Stimulated activated CD4-positive, alpha-beta T cell treated with anti-CD3 and anti-CD28 coated beads, Interleukin-1b, Interleukin-23, amount 100 ng/mL, for 4 hours (primary cell): ENCODE measurements at places on chromosomes 2 and 18.
A peak's percentile ranks its signal among the peaks of the same experiment; 100 is the strongest.

- DNase-seq = no peak
These were observed 100.9 kb downstream of the DPP10 start for GRCh38 chr2:114543236-114543766.

- no peak for DNase-seq
These were observed 159.7 kb downstream of the MYCN start for GRCh38 chr2:16100006-16100405.

- DNase-seq = no peak
These were observed 18.7 kb downstream of the SH3BP4 start for GRCh38 chr2:234970477-234970882.

DNA sequence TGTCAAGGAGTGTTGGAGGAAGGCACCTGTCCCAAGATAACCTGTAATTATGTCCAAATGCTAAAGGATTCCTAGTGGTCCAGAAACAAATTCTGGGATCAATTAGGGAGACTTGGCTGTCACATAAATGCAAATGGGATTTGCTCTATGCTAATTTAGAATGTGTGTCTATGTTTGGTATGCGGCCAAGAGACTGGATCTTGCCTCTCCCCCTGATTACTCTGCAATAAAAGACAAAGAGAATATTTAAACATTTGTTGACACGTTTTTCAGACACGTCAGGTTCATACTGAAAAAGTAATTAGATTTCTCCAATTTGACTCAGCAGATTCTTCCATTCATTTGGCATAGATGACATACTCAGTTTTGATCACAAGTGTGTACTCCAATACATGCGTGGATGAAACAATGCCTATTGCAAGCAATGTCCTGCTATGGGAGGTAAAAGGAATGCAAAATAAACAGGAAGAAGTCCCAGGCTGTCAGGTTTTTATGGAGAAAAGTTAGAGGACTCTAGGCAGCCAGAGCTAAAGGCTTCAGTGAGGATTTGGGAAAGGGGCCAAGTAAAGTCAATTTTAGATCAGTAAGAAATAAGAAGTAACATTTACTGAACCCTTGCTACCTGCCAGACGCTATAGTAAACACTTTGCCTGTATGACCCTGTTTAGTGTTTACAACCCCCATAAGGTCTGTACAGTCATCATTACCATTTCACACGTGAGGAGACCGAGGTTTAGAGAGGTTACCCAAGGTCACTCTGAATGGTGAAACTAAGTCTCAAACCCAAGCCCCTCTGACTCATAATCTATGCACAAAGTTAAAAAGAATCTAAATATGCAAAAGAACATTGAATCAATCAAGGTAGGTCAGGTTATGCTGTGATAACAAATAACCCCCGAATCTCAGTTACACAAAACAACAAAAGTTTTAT, 7.8 kb downstream of the ANTXR1 start:
- no peak for DNase-seq

DNA sequence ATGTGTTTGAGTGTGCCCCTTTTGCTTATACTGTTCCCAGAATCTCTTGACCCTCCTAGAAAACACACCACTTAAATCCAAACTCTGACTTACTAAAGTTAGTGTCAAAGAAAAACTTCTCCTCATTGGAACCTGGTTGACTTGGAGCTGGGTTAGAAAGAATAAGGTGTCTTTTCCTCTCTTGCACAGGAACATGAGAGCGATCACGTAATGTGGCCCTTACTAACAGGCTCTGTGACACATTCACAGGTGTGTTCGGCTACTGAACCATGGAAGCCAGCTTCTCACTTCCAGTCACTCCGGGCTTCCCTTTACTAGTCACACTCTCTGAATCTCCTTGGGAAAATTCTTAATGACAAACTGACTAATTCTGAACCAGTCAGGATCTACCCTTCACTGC, 5.4 kb upstream of the POU3F3 start:
- DNase-seq = no peak

DNA sequence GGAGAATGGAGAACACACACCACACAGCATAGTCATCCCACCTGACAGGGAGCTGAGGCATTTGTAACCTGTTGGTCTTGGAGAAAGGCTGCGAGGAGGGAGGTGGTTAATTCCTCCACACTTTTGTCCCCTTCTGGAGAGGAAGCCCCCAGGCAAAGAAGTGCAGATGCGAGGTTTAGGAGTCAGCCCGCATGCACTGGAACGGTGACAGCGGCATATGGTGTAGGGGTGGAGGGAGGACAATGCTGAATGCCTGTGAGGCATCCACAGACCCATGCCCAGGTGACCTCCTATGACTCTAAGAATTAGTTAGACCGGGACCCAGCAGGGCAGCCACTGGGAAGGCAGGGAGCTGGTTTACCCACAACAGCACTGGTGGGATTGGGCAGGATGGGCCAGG, 12.2 kb downstream of the SPATA3 start:
- DNase-seq = no peak

- DNase-seq = no peak
These were observed 253.0 kb upstream of the HNRNPA3 start for GRCh38 chr2:176959614-176960013.

DNA sequence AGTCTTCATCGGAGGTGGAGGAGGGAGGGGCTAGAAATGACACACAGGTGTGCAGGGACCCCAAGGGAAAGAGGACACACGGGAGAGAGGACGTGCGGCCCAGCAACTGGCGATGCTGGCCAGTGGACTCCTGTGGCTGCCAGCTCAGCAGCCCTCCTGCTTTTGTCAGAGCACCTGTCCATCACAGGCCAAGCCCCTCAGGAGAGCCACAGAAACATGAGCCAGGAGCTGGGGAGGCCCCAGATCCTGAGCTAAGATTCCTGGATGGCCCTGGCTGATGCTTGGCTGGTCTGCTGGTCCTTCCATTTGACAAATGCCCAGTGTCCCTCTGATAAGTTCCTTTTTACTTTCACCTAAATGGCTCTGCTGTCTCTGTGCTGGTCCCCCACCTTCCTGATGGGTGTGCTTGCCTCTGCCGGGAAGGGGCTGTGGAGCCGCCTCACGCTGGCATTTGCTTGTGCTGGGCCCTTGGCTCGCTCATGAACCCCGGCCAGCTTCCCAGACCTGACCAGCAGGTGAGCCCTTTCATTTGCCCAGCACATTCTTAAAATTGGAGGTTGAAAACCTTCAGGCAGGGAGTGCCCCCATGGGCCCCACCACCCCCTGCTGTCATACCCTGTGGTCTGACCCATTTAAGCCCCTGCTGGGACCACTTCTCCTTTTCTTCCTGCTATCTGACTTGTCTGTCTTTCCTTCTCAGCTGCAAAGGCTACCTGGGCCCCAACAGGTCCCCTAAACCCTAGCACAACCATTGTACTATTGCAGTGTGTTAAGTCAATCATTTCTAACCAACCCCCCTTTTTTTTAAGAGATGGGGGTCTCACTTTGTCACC, 37.3 kb downstream of the CYP27C1 start:
- DNase-seq = no peak

DNA sequence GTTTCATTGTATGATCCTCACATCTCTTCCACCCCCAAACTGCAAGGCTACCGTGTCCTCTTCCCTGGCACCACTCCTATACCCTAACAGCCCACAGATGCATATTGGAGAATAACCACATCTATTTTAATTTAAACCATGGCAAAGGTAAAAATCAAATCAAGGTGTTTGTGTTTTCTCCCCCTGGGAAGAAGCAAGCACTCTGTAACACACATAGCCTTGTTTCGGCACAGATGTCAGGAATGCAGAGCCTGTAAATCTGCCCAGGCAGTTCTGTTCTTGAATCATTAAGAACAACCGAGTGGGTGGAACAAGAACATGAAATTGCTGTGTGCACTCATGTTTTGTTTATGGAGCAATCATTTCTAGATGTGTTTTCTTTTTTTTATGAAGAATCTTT, 6.8 kb upstream of the COX7A2L start:
- no peak for DNase-seq

DNA sequence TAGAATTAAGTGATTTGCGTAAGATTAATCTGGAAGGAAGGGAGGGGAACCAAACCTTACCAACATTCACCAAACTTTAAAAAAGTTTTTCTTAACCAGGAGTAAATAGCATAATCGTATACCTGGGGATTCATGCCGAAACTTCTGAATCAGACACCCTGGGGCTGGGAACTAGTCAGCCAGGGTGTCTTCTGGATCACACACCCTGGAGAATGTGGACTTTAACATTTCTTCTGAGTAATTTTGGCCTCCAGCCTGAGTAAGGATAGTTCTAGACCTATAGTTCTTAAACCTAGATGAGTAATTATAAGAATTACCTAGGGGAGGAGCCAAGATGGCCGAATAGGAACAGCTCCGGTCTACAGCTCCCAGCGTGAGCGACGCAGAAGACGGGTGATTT, 44.1 kb upstream of the MEIS1 start:
- no peak for DNase-seq

GRCh38 chr2:20148426-20148922, 76.5 kb downstream of the SDC1 start:
- no peak for DNase-seq

DNA sequence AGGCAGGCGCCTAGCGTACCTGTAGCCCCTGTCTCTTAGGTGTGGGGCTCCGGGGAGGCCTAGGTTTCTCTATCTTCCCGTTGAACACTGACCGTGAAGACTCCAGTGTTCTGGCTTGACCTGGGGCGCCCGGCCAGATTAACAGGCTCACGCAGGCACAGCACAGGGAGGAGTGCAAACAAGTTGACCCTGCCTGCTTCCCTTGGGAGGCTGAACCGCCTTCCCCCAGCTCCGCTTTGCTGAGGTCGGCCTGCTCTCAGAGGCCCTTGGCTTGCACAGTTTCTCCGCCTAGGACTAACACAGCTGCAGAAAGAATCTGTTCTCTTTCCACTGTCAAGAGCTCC, 567 bp downstream of the PCYOX1 start:
- DNase-seq = peak; percentile 7

DNA sequence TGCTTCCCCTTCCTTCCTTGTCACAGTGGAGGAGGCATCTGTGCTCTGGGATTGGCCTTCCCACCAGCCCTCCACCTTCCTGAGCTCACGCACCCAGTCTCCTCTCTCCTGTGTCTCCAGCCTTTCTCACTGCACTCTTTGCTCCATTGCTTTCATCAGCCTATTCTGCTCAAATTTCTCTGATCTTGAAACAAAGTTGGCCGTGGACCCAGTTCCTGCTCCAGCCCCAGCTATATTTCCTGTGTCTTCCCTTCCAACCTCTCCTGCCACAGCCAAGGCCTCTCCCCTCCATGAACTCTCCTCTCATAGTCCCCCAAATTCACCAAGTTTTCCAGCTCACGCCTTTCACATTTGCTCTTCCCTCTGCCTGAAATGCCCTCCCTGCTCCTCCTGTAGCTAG, 226.6 kb upstream of the AGAP1 start:
- no peak for DNase-seq

GRCh38 chr18:23460285-23461273, 7.5 kb downstream of the RIOK3 start:
- DNase-seq = no peak

- DNase-seq = no peak
These were observed 35.8 kb upstream of the SCLY start for GRCh38 chr2:238024986-238025385.

DNA sequence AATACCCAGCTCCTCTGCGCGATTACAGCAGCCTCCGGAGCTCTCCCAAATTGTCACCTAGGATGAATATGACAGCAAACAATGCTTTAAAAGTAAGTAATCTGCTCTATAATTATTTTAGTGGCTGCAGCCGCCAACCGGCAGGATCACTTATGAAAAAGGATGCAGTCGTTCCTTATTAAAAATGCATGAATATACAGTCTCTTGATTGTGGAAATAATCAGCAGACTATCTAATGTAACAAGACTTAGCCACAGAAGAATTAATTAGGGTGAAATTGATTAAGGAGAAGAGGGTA, 71.8 kb upstream of the STPG4 start:
- DNase-seq = no peak

DNA sequence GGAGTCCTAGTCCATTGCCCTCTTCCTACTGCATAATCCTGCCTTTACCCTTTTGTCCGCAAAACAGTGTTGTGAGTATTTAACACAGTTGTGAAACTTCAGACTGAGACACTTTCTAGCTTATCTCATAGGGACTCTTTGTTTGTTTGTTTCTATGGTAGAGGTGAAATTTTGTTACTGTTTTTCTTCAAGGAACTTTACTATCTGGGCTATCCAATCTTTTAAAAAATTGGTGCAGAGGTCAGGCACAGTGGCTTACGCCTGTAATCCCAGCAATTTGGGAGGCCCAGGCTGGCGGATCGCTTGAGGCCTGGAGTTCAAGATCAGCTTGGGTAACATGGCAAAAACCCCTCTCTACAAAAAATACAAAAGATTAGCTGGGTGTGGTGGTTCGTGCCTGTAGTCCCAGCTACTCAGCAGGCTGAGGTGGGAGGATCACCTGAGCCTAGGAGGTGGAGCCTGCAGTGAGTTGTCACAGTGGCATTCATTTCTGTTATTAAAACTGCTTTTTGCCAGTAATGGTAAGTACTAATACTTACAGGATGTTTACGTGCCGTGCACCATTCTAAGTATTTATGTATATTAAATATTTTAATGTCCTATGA, 18.8 kb downstream of the GMCL1 start:
- no peak for DNase-seq

DNA sequence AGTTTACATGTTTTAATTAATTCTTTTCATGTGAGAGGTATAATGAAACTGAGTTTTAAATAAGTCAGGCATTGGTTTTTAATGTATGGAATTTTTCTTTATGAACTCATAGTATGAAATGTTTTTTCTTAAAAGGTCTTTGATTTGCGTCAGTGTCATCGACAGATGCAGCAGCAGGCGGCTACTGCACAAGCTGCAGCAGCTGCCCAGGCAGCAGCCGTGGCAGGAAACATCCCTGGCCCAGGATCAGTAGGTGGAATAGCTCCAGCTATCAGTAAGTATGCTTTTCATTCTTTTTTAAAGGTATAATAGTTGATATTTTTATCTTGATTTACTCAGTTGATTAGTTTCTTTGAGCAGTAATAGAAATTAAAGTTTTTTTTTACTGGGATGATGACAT, 46.5 kb downstream of the SMAD4 start:
- DNase-seq = no peak

DNA sequence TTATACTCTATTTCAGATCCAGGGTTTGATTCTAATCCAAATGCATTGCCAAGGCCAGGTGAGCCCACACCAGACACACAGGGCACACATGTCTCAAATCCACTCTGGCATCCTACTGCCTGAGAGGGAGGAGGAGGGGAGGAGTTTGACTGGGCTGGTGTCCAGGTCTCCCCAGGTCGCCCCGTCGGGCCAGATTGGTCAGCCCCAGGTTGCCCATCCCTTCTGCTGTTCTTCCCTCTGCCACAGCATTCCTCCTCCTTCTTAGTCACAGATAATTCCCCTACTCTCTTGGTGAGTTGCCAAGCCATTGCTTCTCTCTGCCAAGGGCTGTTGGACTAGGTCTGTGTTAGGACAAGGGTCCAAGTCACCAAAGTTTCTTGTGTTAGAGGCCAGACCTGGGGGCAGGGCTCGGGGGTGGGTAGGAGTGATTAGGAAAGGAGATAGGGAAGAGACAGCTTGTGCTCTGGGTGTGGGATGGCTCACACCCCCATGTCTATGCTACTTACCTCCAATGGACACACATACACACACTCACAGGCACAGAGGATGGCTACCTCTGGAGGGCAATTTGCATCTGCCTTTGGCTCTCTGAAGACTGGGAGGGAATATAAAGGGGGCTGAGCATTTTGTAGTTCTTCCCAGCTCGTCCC, 2.5 kb upstream of the EGR4 start:
- DNase-seq = no peak

- no peak for DNase-seq
These were observed 217.6 kb upstream of the THUMPD2 start for GRCh38 chr2:39996653-39997080.
